ENCODE measurements at places on chromosomes 6 and 20.

GRCh38 chr6:166766769-166767168, 139.7 kb upstream of the RPS6KA2 start:
- H3K4me3 ChIP-seq = no peak overlapping the region
- H3K27ac ChIP-seq = no peak overlapping the region
- peaks cover 4% of the 10 kb centered on the region for H3K27me3 ChIP-seq
- no peaks in the 10 kb centered on the region for H3K4me1 ChIP-seq
- peaks cover 4% of the 10 kb centered on the region for H3K36me3 ChIP-seq
- no peak for DNase-seq

- no peak for DNase-seq
- peaks cover 3% of the 10 kb centered on the region for H3K4me1 ChIP-seq
- no peak overlapping the region for H3K27ac ChIP-seq
- no peak overlapping the region for H3K4me3 ChIP-seq
- H3K27me3 ChIP-seq = peaks cover 9% of the 10 kb centered on the region
- peaks cover 8% of the 10 kb centered on the region for H3K36me3 ChIP-seq
Observed at GRCh38 chr6:2708456-2708855, 42.3 kb downstream of the MYLK4 start.

GRCh38 chr6:108957221-108957620, 109.0 kb downstream of the ARMC2 start:
- no peak for DNase-seq
- H3K27ac ChIP-seq = no peak overlapping the region
- H3K4me3 ChIP-seq = no peak overlapping the region
- no peaks in the 10 kb centered on the region for H3K36me3 ChIP-seq
- no peaks in the 10 kb centered on the region for H3K27me3 ChIP-seq

DNA sequence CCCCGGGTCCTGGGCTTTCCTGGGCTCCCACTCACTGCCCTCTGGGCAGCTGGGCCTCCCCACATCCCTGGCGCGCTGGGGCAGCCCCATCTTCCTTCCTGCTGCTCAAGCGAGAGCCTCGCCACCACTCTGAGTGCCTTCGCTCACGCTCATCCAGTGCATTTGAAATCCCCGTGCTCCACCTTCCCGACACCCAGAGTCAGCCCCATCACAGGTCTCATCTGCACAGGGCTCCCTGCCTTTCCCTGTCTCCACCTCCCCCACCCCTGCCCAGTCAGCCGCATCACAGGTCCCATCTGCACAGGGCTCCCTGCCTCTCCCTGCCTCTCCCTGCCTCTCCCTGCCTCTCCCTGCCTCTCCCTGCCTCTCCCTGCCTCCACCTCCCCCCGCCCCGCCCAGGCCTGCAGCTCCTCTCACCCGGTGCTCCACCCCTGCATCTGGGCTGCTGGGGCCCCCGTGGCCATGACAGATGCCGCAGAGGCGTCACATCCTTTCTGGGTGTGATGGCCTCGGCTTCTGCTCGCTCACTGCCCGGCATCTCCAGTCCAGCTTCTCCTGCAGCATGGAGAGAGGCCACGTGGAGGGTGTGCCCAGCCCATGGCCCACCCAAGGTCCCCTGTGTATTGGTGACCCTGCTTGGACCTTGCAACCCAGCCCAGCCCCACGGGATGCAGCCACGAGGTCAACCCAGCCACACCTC, 9.0 kb upstream of the BHLHE23 start:
- H3K4me1 ChIP-seq = no peaks in the 10 kb centered on the region
- H3K27me3 ChIP-seq = peaks cover 41% of the 10 kb centered on the region
- no peak overlapping the region for H3K27ac ChIP-seq
- peaks cover 5% of the 10 kb centered on the region for H3K36me3 ChIP-seq

GRCh38 chr6:25297039-25297441, 17.9 kb downstream of the CARMIL1 start:
- H3K4me1 ChIP-seq = peaks cover 13% of the 10 kb centered on the region
- no peak for DNase-seq
- H3K36me3 ChIP-seq = no peaks in the 10 kb centered on the region

DNA sequence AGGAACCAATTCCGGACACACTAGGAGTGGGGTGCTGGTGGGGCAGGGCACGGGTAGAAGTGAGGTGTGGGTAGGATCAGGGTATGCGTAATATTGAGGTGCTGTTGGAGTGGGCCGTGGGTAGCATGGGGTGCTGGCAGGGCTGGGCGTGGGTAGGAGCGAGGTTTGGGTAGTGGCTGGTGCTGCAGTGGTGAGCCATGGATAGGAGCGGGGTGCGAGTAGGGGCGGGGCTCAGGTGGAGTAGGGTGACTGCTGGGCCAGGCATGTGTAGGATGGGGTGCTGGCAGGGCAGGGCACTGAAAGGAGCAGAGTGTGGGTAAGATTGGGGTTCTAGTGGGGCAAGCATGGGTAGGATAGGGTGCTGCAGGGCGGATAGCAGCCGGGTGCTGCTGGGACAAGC, 114.2 kb upstream of the DUSP22 start:
- peaks cover 18% of the 10 kb centered on the region for H3K4me1 ChIP-seq
- no peak for DNase-seq
- no peaks in the 10 kb centered on the region for H3K36me3 ChIP-seq
- peaks cover 8% of the 10 kb centered on the region for H3K27me3 ChIP-seq
- H3K27ac ChIP-seq = no peak overlapping the region

DNA sequence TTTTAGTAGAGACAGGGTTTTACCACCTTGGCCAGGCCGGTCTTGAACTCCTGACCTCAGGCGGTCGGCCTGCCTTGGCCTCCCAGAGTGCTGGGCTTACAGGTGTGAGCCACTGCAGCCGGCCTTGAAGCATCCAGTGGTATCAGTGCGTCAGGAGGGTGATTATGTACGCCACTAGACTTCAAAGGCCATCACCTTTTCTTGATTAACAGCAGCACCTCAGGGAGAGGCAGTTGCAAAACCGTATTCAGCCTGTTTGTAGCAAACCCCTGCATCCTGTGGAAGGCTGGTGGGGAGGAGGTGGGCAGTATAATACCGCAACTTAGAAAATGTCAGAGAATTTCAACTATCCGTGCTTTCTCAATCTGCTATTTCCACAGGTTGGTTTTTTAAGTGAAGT, 27.3 kb upstream of the SHLD1 start:
- peaks cover 14% of the 10 kb centered on the region for H3K4me1 ChIP-seq
- DNase-seq = no peak
- H3K36me3 ChIP-seq = no peaks in the 10 kb centered on the region
- no peak overlapping the region for H3K27ac ChIP-seq
